ENCODE measurements at places on chromosomes 12 and 14.

DNA sequence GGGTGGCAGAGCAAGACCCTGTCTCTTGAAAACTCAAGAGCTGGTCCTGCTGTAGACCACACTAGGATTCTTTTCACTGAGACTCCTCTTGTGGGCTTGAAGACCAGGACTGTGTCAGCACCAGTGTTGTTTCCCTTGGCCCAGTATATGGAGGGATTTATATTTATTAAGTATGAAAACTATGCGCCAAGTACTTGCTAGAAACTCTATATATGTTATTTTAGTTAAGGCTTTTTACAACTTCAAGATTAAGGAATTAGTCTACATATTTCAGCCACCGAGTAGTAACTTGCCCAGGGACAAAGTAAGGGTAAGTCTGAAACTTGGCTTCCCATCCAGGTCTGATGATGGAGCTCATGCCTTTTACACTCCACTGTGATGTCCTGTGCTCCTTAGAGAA is 488.4 kb downstream of the PCNX1 start:
- H3K27ac ChIP-seq, result no peak overlapping the region
- no peaks in the 10 kb centered on the region for H3K27me3 ChIP-seq
- no peak for DNase-seq
- no peaks in the 10 kb centered on the region for H3K4me1 ChIP-seq

DNA sequence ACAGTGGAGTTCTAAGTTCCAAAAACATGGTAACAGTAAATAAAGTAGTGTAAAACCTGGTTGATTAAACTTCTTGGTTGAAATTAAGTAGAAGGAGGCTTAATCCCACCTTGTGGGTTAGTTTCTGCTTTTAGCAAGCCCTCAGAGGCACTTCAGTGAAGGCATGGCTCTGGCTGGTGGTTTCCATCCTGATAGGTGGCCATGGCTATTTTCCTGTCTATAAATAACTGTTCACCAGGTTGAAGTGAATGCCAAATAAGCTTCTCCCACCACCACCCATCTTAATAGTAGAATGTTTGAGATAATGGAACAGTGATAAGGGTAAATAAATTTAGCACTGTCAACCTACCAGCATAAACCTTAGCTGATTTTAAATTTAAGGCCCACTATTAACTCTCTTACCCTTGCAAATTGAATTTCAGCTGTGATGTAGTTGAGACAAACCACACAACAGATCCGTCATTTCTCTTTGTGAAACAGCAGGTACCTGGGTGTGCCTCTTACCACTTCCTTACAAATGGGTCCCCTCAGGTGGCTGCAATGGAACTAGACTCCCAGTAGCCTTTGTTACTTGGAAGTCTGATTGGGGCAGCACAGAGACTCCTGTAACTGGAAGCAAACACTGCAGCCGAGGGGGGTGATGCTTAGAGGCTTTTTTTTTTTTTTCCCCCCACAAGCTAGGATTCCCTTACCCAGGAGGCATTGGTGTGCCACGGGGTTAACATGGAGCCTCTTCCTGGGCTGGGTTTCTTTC is 41.4 kb downstream of the DAAM1 start:
- no peaks in the 10 kb centered on the region for H3K36me3 ChIP-seq
- no peak overlapping the region for H3K27ac ChIP-seq
- H3K27me3 ChIP-seq, result no peaks in the 10 kb centered on the region
- no peak overlapping the region for H3K4me3 ChIP-seq
- peaks cover 3% of the 10 kb centered on the region for H3K4me1 ChIP-seq

GRCh38 chr14:26597589-26598080 is at the start of gene NOVA1:
NOVA1 (minus strand) TSS chr14:26598033; CDS start chr14:26597436, 597 bp downstream.
- no peak for DNase-seq
- no peaks in the 10 kb centered on the region for H3K4me1 ChIP-seq
- peak within 1 kb of the TSS; percentile 82 for H3K27ac ChIP-seq
- H3K4me3 ChIP-seq, result peak within 1 kb of the TSS; percentile 76
- no peaks in the 10 kb centered on the region for H3K36me3 ChIP-seq

GRCh38 chr12:121823101-121823726 is 19.4 kb downstream of the SETD1B start:
- no peak overlapping the region for H3K4me3 ChIP-seq
- H3K36me3 ChIP-seq, result no peaks in the 10 kb centered on the region
- no peak overlapping the region for H3K27ac ChIP-seq
- no peaks in the 10 kb centered on the region for H3K27me3 ChIP-seq

DNA sequence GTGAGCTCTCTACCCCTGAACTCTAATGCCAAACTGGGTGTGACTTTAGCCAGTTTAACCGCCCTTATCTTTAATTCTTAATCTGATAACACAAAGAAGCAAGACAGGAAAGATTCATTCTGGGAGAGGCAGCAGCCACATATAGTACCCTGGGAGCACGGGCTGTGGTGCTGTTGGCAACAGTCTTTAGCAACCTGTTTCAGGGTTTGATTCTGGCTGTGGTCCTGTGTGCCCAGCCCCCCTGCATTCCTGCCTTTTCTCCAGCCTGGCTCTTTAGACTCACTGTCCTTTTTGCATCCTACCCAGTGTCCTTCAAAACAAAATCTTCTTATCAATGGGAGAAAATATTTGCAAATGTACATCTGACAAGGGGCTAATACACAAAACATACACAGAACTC is 275.2 kb downstream of the GXYLT1 start:
- no peak overlapping the region for H3K27ac ChIP-seq
- no peaks in the 10 kb centered on the region for H3K36me3 ChIP-seq
- no peak for DNase-seq
- H3K4me3 ChIP-seq, result no peak overlapping the region
